Stimulated activated CD4-positive, alpha-beta T cell treated with anti-CD3 and anti-CD28 coated beads, TNF-alpha, amount 100 ng/mL, for 1 hour (primary cell): ENCODE measurements at places on chromosomes 2 and 18.

DNA sequence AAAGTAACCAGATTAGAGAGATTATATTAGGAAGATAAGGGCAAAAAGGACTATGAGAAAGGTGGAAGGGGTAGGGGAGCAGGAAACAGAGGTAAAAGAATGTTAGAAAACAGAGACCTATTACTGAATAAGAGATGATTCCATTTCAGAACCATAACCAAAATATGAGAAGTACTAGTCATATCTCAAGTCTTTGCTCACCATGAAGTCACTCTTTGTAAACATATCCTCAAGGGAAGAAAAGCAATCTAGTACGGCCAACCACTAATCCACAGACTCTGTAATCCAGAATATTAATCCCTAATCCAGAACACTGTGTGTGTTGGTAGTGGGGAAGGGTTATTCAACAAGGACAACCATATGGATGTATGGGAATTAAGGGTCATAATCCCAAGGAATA, 92.0 kb downstream of the CDCA7 start:
- DNase-seq = no peak

GRCh38 chr2:74806920-74807319, 27.0 kb upstream of the HK2 start:
- DNase-seq = no peak

DNA sequence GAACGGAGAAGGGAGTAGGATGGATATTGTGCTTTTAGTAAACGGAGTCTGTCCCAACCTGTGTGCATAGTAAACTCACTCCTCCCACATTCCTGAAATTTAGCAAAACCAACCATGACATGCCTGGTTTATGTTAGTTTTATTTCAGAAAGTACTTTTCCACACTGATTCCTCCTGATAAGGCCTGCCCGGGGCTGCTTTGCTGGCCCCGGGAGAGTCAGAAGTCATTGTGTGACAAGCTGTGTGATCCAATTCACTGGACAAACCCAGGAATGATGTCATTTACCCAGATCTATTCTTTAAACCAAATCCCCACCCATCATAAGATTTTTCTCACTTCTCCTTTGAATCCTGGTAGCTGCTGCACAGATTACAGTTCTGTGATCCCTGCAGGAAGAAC, 109.0 kb downstream of the SETBP1 start:
- DNase-seq = no peak

GRCh38 chr2:51705417-51705816, 673.5 kb upstream of the NRXN1 start:
- no peak for DNase-seq

DNA sequence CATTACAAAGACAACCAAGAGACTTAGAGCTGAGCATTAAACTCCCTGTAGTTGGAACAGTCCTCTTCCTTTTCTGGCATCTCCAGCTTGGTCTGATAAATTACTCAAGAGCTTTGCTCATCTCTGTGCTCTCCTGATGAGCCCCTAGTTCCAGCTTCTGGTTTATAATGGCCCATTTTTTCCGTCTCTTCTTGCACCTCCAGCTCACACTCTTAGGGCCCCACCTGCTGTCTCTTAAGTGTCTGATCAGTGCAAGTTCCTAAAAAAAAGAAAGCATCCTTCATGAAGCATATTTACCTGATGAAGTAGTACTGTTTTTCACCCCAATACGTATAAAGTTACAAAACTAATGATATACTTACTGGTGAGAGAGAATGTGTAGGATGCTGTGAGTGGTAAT, 822.9 kb downstream of the RNF144A start:
- DNase-seq = no peak

GRCh38 chr2:40220177-40220925, 231.5 kb downstream of the SLC8A1 start:
- DNase-seq = no peak

DNA sequence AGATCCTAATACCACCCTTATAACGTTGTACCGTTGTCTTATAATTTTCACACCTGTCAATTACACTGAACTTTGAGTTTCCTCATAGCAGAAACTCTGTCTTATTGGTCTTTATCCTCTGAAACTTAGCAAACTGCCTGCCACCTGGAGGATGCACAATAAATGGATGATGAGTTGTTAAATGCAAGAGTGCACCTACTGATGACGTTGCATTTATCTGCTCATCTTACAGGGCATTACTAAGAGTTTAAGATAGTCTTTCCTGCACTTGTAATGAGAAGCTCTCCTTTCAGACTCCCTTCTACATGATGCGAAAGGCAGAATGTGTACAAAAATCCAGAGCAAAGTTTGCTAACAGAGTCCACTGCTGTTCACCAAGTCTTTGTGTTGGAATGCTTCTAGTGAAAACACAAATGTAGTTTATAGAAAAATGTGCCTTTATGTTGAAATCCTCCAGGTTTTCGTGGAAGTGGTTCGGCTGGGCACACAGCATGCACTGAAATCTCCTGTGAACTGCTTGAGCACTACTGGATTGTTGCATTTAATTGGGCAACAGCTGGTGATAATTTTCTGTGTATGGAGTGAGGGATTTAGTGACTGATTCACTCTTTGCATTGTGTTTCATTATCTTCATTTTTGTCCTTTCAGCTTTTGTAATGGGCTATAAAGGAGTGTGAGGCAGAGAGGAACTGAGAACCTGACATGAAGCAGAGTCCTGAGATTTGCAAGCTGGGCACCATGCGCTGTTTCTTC, 665.8 kb upstream of the ID2 start:
- no peak for DNase-seq

DNA sequence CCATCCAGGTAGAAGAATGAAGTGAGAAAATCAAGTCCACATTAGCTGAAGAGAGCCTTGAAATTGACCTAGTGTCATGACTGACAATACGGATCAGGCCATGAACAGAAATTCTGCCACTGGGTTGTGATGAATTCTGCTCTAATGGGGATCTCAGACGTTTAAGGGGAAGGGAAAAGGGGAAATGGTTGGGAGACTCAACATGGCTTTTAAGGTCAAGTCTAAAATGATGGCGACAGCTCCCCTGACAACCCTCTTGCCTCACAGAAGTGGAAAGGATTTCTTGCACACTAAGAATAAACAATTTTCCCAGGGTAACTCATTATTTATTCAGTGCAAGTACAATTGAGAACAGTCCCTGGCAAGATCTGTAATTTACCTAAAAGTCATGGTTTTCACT, 302.5 kb upstream of the ACVR2A start:
- DNase-seq = no peak

DNA sequence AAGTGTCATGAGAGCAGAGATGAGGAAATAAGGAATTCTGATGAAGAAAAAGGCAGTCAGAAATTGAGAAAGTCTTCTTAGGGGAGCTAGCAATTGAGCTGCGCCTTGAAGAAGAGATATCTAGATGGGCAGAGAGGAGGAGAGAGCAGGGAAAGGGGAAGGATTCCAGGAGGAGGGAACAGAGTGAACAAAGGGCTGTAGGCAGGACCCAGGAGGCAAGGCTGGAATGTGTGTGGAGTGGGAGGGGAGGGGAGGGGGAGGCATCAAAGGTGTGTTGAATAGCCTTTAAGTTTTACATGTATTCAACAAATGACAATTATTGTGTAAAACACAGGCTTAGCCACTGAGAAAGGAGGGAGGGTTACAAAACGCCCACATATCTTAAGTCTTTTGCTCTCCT, 164.5 kb downstream of the TDRD15 start:
- no peak for DNase-seq

DNA sequence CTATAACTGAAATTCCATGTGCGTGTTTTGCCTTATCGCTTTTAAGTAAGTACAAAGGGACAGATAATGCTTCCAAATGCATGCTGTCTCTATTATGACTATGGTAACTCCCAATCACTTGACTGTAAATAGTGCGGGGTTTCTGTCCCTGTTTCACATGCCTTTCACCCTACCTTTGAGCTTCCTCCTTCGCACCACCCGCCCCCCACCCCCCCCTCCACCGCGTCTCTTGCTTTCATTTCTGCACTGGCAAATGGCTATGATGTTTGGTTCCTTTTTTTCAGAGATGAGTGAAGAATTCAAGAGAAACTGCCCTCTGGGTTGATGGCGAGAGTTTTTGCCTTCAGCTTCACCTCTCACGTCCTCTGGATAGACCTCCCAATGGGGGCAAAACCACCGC, 25.0 kb upstream of the SPP2 start:
- DNase-seq = no peak

- no peak for DNase-seq
Measured at GRCh38 chr2:72921088-72921851, 4.0 kb downstream of the EMX1 start.

GRCh38 chr2:136116813-136117390, 1.0 kb downstream of the CXCR4 start:
- DNase-seq = peak; percentile 37

- DNase-seq = no peak
Measured at GRCh38 chr2:105877945-105878344, 133.2 kb downstream of the NCK2 start.

GRCh38 chr2:230934231-230935129, 9.4 kb upstream of the GPR55 start:
- DNase-seq = no peak

DNA sequence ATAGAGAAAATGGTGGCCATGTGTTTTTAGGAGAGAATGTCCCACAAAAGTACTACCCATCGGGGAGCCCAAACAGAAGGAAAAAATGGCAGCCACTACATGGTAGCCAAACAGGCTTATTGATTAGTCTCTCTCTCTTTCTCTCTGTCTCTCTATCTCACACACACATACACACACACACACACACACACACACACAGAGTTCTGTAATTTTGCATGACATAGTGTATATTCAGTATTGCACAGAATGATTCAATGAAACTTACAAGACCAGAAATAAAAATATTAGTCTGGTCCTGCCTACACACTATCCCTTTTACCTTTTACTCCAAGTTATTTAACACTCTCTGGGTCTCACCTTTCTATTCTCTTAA, 124.8 kb upstream of the SLC39A10 start:
- no peak for DNase-seq

DNA sequence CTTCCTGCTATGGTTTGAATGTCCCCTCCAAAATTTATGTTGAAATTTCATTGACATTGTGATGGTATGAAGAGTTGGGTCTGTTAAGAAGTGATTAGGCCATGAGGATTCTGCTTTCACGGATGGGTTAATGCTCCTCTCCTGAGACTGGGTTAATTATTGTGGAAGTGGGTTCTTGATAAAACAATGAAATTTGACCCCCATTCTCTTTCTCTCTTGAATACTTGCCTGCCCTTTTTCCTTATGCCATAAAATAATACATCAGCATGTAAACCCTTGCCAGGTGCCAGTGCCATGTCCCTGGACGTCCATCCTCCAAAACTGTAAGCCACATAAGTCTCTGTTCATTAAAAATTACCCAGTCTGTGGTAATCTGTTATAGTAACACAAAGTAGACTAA, 352.8 kb downstream of the LRRTM4 start:
- DNase-seq = no peak
